CD4-positive, alpha-beta T cell treated with Interleukin-12 subunit alpha and Interleukin-12 subunit beta, for 1 hour (primary cell): ENCODE measurements at places on chromosomes 5 and 9.

DNA sequence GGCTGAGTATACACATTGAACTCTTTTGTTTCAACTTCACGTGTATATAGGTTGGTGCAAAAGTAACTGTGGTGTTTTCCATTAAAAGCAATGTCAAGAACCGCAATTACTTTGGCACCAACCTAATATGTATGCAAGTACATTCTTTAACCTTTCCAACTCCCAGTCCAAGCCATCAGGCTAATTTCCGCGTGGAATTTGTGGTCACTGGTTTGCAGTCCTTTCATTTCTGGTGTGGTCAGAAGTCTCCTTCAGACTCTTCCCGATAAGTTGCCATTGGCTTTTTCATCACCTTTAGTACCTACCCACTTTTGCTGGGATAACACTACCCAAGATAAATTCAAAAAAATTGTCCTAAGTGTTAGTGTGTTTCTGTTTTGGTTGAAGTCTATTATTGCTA lies 84.0 kb downstream of the RGS3 start:
- no peak for DNase-seq

DNA sequence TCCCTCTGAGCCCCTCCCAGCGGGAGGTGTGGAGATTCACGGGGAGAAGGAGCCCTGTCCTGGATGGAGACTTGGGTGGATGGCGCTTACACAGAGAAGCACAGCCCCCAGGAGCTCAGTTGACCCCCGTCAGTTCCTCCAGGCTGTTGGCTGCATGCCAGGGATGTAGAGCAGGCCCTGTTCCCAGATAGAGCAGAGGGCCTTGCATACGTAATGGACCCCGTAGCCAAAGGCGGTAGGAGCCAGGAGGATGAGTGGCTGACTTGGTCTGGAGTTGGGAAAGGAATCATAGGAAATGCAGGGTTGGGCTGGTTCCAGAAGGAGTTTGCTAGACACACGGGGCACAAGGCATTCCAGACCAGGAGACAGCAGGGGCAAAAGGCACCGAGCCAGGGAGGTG lies 2.5 kb downstream of the PMPCA start:
- no peak for DNase-seq

DNA sequence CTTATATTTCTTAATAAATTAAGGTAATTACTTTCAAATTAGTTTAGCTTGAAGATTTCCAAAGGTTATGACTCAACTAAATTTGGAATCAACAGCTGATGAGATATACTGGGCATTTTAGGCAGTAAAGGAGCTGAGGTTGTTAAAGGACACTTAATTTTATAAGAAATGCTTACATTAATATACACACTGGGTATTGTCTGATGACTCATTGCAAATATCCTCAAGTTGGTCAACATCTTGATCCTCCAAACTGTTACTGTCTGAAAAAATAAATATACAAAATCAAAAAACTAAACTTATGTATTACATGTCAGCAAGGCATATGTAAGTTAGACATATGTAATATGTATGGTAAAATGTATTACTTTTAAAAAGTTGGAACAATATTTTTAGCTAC lies 3.4 kb downstream of the GFM2 start:
- no peak for DNase-seq

- no peak for DNase-seq
These were observed 597.5 kb upstream of the MEF2C start for GRCh38 chr5:89480406-89481007.

DNA sequence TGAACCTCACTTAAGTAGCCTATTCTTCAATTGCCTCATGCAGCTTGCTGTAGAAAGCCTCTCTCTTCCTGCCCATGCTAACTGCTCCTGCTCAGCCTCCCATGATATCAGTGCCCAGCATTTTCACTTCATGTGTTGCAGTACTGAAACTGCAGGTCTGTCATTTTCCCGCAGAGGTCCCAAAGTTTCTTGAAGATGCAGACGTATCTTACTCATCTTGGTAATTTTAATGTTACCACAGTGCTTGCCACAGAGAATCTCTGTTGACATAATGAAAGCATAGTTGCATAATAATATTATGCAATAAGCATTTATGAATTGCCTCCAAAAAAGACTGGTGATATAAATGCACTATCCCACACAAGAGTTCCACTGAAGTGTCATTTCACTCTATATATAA lies 561.1 kb upstream of the DAP start:
- no peak for DNase-seq

DNA sequence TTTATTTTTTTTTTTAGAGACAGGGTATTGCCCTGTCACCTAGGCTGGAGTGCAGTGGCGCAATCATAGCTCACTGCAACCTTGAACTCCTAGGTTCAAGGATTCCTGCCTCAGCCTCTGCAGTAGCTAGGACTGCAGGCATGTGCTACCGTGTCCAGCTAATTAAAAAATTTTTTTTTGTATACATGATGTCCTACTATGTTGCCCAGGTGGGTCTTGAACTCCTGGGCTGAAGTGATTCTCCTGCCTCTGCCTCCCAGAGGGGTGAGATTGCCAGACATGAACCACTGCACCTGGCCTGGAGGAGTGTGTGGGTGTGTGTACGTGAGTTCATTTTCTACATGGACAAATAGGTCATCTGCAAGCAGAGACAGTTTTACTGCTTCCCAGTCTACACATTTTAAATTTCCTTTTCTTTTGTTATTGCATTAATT lies 33.8 kb downstream of the JMY start:
- no peak for DNase-seq

DNA sequence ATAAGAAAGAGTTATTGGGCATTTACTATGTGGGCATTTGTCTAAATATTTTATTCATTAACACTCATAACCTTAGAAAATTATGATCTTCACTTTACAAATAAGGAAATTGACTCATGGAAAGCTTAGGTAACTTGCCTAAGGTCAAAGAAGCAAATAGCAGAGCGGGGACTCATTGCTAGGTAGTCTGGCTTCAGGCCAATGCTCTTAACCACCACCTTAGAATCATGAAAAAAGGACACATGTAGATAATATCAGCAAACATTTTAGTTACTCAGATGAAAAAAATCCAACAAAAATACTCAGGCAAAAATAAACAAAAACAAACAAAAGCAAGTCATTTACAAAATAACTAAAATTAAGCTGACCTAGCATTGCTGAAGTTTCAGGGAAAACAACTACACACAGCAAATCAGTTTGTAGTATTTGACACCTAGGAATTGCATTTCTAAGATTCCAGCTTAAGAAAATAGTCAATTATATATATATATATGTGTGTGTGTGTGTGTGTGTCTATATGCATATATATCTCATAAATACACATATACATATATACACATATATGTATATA lies 166.0 kb downstream of the HMHB1 start:
- DNase-seq: no peak

DNA sequence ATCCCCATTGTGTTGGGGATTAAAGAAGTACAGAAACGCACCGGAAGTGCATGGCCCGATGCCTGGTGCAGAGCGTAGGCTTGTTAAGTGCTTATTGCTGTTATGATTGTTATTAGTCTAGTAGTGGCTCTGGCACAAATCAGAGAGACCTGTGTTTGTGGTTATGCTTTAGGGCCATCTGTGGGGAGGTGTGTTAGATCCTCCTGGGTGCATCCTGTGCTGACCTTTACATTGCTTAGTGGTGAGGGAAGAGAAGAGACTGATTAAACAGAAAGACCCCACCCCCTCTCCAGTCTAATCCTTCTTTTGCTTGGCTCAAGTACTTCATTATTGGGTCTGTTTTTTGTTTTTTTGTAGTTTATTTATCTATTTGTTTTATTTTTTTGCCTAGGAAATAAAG lies 112.7 kb upstream of the SPRY4 start:
- DNase-seq: no peak

- DNase-seq: no peak
These were observed 235.8 kb downstream of the KCTD16 start for GRCh38 chr5:144406442-144406841.

DNA sequence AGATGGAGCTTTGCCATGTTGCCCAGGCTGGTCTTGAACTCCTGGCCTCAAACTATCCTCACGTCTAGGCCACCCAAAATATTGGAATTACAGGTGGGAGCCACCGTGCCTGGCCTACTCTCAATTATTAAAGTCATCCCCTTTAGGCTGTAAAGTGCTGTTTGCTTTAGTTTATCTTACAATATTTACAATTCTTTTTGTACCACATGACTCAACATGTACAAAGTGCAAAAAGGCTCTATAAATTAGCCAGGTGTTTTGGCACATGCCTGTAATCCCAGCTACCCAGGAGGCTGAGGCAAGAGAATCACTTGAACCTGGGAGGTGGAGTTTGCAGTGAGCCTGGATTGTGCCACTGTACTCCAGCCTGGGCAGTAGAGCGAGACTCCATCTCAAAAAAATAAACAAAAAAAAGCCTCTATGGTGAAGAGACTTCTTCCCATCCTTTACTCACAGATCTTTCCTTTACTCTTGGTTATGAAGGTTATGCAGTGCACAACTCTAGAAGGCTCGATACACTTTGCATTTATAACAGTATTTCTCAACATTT lies 28.5 kb upstream of the MLLT3 start:
- DNase-seq: no peak

GRCh38 chr5:95883185-95884016 lies 60.9 kb upstream of the GLRX start:
- DNase-seq: no peak

DNA sequence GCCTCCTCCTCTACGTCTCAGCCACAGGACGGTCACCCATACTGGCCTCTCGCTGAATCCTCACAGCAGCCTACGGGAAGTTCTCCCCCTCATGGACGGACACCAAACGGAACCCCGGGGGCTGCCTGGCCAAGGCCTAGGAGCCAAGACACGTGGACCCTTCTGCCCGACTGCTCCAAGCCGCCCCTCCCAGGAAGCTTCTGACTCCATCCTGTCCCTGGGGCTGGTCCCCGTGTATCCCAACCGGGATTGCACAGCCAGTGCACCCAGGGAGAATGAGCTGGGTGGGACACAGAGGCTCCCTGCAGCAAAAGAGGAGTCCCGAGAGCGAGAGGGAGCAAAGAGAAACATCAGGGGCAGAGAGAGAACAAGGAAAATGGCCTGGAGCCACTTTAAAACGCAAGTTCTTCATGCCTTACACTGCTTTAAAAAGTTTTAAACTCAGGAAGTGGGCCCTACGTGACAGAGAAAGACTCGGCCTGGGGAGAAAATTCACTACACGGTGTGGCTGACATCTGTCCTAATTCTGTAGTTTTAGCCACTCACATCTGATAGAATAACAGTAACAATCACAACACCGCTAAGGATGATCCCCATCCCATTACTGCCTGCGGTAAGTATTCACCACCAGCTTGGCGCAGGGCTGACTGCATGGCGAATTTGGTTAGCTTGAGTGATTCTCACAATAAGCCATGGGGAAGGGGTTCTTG lies 3.0 kb downstream of the FAM78A start:
- DNase-seq: no peak
